ENCODE measurements at places on chromosomes 16 and 17. TPM values are rescaled to one million over a fixed set of nuclear protein-coding genes. Genes with fewer than 3 reads are reported as not detected.

The SLC16A6 gene
- 1.5 TPM for total RNA-seq

GRCh38 chr17:67441052-67441895 lies 64.2 kb downstream of the PITPNC1 start:
- peak; percentile 75 for DNase-seq

GRCh38 chr17:44997733-44998520 lies 29.8 kb upstream of the C1QL1 start:
- DNase-seq = peak; percentile 25

DNA sequence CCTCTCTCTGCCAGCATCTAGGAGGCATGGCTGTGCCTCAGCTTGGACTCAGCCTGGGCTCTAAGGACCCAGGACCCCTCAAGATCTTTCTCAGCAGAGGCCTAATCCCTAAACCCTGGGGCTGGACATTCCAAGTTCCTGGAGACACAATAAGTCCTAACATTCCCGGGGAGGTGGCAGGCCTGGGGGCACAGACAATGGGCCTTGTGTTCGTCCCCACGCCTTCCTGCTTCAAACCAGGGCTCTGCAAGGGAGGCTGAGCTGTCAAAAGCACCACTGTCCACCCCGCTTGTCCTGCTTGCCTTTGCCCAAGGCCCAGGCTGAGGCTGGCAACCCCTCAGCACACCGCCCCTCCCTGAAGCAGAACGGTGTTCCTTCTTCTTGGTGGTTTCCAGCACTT lies 13.7 kb downstream of the SDK2 start:
- no peak for DNase-seq

- DNase-seq = peak; percentile 45
These were observed 18.4 kb downstream of the BAIAP2 start for GRCh38 chr17:81053041-81053970.

All from dermis blood vessel endothelial cell (primary cell).